Stimulated activated CD4-positive, alpha-beta T cell treated with anti-CD3 and anti-CD28 coated beads, Interleukin-2, amount 100 ng/mL, for 4 hours (primary cell): ENCODE measurements at places on chromosomes 13 and 19.

DNA sequence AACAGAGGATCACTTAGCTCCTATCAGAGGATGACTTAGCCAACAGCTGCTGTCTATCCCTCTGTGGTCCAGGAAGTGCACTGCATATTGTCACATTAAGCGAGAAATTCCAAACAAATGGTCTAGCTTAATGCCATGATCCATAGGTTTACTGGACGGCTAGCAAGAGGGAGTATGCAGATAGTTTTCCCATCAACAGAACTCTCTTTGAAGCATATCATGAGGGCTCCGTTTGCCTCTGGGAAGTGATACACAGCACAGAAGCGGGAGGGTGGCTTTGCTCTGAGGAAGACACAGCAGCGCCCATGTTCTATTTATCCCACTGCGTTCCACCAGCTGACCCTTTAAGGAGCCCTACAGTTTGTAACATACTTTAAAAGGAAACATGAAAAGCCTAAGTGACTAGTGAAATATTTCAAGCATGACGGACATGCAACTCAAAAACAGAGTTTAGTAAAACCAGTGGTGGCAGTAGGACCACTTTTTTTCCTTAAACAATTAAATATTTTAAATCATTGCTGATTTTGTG is 52.7 kb downstream of the COL4A1 start:
- DNase-seq, result no peak

- no peak for DNase-seq
Observed at GRCh38 chr19:10624585-10624984, 768 bp upstream of the SLC44A2 start.

DNA sequence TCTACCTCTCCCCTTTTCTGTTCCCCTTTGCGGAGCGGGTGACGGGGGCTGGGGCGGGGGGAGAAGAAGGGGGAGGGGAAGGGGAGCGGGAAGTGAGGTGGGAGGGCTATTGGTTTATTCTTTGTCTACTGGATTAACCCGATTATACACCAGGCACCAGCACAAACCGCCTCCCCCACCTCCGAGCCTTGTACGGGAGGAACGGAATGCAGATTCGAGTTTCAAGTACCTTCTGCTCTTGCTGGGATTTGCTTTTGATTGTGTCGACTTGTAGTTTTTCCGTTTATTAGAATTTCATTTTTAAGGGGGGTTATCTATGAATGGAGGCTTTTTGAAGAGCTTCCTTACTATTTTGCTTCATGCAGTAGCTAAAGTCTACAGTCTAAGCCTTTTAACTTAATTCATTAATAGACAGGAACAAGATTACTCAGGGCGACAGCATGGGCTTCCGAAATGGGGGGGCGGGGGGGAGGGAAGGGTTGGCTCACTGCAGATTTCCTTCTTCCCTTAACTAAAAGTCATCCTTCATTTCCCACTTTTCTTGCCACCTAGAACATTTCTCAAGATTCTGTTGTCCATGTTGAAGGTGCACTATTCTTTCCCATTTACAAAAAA is 937 bp upstream of the SPRY2 start:
- no peak for DNase-seq

GRCh38 chr13:98917116-98917515 is 60.7 kb downstream of the DOCK9 start:
- DNase-seq, result no peak

- no peak for DNase-seq
Observed at GRCh38 chr19:46716672-46717033, 261 bp downstream of the PRKD2 start.
